Vagina (tissue), 2 donors: ENCODE measurements at places on chromosomes 16 and 17.

DNA sequence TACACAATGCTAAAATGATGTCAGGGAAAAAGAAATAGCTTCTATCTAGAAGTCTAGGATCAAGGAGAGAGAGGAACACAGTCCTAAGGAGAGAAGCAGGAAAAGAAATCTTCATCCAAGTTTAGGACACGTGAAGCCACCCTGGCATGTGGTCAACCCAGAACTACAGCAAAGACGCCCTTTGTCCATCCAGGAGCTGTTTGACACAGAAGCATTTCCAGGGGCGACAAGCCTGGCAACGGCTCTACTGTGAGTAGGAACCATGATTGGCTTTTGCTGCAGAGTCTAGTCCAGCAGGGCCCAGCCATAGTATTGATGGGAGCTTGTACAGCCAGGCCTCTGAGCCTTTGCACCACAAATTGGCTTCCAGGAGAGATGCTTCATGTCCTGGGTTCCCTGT lies 185.4 kb upstream of the RPL38 start:
- DNase-seq, result no peak

DNA sequence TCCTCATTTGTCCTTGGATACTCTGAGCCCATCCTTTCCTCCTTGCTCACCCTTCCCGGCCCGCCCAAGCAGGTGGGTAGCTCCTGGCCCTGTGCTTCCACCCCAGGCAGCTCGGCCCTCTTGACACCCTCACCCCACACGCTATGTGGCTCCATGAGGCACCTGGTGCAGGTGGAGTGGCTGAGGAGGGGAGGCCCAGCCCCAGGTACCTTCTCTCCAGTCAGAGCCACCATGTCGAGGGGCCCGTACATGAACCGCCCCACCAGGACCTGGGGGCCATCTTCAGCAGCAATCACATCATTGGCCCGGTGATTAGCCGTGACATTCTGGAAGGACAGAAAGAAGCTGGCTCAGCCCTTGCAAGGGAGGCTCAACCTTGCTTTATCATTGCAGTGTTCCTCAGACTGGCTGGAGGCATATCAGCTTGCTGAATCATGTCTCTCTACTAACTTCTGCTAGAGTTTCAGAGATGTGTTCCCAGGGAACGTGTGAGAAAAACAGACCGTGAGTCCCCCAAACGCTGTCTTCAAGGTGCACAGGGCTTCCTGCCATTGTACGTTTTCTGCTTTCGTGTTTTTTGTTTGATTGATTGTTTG lies 20.3 kb downstream of the PIMREG start:
- no peak for DNase-seq

- DNase-seq, result no peak
These were observed 57.2 kb upstream of the CIBAR2 start for GRCh38 chr16:85169333-85170065.

- DNase-seq, result no peak
These were observed 60.3 kb downstream of the RMI2 start for GRCh38 chr16:11405331-11406176.

GRCh38 chr17:59353106-59353854 lies 21.8 kb downstream of the YPEL2 start:
- DNase-seq, result no peak

- no peak for DNase-seq
These were observed 78.3 kb downstream of the IRX3 start for GRCh38 chr16:54208237-54208636.

DNA sequence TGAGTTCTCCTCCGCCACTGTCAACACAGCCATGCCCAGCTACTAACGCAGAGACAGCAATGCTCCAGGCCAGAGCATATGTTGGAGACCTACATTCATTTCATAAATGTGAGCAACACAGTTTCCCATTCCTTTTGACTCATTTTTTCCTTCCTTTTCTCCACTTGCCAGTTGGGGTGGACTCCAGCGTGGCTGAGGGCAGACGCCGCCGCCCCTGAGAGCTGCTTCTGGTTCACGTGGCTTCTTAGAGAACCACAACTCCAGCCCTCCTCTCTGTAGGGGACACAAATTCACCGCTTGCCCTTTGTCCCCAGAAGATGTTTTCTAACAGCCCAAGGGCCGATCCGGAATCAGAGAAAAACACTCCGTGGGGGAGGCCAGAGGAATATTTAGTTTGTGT lies 45.8 kb upstream of the ZCCHC14 start:
- no peak for DNase-seq

DNA sequence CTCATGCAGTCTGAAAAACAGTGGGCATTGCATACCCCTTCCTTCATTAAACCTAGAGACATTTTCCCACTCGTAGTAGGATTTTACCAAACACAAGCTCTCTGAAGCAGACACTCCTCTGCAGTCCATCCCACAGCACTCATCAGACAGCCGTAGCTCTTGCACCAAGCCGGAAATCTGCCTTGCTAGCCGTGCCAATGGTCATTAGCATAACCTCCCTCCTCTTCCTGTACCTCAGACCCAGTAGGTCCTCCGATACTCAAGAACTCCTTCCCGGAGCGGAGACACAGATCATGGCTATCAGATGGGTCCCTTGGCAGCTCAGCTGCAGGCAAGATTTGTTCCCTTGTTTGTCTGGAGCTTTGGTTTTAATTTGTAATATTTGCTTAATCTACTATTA lies 483.1 kb upstream of the PSMD7 start:
- DNase-seq, result no peak

DNA sequence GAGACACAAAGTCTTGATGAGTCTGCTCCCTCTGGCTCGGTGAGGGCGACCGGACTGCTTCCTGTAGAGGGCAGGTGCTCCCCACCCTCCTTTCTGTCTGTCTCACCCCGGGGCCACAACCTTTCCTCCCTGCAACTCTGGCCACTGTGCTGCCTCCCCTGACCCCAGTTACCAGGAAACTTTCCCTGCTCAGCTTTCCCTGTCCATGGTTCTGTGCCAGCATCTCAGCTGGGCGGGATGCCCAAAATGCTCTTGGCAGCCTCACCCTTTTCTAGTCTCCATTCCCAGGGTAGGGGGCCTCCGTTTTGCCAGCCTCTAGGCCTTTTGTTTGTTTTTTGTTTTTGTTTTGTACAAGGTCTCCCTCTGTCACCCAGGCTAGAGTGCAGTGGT lies 1.4 kb downstream of the PLD2 start:
- DNase-seq, result no peak

- no peak for DNase-seq
These were observed 82.4 kb upstream of the DNAH9 start for GRCh38 chr17:11515901-11516300.
